Renal cortex interstitium (tissue), 15 donors: ENCODE measurements at places on chromosomes 3 and 15.

DNA sequence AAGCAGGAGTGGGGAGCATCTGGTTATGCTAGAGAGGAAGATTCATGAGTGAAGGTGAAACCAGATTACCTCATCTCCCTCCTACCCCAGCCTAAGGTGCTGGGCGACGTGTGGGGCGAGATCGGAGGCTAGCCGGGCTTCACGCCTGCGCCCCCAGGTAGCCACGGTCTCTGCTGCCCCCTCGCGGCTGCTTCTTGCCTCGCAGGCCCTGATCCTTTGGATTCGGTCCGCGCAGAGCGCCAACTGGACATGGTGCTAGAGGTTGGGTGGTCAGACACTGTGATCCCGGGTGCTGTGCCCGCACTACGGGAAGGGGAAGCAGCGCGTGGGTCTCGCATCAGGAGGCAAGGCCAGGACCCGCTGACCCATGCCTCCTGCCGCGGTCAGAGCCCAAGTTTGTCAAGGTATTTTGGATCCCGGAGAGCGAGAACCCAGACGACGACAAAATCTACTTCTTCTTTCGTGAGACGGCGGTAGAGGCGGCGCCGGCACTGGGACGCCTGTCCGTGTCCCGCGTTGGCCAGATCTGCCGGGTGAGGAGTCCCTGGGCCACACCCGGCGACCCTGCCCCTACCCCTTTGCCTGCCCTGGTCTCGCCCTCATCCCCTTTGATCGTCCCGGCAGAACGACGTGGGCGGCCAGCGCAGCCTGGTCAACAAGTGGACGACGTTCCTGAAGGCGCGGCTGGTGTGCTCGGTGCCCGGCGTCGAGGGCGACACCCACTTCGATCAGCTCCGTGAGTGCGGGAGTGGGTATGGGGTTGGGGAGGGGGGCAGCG is 4.2 kb downstream of the SEMA3B start:
- DNase-seq = no peak

DNA sequence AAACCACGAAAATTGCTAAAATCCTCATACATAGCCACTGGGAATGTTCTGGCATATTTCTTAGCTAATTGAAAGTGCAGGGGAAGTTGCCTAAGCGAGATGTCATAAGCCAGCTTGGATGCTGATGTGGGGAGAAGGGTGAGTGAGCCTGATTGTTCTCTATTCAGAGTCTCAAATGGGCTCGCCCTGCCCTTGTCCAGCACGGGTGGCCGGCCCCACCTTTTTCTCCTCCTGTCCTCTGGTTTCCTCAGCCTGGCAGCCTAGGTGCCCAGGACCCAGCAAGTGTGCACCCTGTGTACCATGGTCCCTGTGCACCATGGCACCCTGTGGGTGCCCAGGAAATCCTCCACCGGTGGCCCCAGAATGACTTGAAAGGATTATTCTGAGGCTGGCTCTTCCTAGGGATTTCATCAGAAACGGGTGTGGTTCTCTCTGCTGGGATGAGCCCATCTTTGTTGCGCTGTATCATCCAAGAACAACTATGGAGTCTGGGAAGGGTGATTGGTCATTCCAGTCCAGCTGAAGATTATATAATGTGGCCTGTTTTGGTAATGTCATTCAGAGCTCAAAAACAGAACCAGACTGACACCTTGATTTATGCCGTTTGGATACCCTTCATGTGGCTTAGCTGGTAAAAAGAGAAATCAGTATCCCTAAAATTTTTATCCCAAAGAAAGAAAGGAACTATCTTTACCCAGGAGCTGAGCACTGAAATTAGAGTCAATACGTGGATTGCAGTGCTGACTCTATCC is 150.8 kb upstream of the BHLHE40 start:
- DNase-seq = no peak

DNA sequence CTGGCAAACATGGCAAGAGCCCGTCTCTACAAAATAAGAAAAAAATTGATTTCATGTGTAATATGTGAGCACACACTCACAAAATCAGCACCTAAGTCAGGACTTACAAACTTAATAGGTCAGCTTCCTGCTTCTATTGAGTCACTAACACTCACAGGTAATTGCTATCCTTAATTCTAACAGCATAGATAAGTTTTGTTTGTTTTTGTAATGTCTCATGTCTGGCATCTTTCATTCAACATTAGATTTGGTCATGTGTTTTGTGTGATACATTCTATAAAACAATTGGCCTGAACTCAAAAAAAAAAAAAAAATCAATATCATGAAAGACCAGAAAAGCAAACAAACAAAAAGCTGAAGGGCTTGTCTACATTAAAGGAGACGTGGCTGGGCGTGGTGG is 564.7 kb downstream of the AGBL1 start:
- no peak for DNase-seq

GRCh38 chr3:127735767-127736693 is 63.3 kb downstream of the ABTB1 start:
- peak; percentile 56 for DNase-seq

GRCh38 chr15:90493647-90494046 is 36.1 kb upstream of the CRTC3 start:
- DNase-seq = no peak
